Stimulated activated CD8-positive, alpha-beta memory T cell treated with anti-CD3 and anti-CD28 coated beads, Interleukin-15, amount 100 ng/mL, for 24 hours (primary cell): ENCODE measurements at places on chromosomes 4 and X.

DNA sequence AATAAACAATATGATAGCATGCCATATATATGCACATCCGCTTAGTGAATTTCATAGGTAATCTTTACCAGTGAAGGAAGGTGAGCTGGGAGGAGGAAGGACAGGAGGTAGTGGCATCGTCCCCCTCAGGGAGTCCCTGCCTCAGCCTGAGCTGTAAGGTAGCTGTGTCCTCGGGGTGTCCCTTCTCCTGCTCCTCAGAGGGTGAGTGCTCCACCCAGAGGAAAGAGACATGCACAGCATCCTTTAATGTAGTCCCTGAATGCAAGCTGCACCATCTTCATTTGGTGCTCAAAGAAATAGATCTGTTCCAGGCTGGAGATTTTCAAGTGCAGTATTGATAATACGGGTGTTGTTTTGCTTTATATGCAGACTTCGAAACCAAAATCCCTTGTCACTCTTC, 330.4 kb upstream of the SFRP2 start:
- DNase-seq: no peak

DNA sequence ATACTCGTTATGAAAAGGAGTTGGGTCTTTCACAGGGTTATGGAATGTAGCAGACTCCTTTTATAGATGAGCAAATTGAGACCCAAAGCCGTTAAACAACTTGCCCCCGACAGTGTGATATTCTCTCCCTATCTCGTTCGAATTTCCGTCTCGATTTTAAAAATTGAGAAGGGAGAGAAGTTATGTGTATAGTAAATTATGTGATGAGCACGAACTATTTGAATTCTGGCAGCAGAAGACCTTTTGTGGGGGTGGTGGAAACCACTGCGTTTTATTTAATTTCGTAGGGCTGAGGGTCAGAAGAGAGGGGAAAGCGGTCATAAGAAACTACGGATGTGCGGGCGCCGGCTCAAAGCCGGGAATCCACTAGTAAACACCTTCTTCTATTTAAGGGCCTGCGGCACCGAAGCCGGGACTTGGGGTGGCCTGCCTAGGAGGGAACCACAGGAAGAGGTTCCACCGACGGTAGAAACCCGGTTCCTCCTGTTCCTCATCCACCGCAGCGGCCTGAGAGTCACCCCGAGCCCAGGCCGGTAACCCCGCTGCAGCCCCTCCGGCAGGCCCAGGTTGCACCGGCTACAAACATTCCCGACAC, 1.5 kb upstream of the DDX3X start:
- peak; percentile 6 for DNase-seq

GRCh38 chrX:72128881-72129280, 2.8 kb downstream of the RTL5 start:
- DNase-seq: no peak

DNA sequence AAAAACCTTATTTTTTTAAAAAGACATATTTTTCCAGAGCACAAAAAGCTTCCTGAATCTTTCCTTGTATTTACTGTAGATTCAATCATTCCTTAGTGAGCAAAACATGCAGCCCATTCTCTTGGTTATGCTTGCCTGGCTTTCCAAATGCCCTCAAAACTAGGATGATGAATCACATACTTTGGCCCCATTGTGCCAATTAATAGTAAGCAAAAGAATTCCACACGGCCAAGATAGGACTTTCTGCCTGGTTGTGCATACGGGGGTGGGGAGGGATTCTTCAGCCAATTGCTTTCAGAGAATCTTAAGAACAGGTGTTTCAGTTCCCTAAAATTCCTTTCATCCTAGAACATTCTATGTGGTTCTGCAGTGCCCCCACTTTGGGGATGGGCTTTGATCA, 7.0 kb downstream of the RAI2 start:
- DNase-seq: no peak

DNA sequence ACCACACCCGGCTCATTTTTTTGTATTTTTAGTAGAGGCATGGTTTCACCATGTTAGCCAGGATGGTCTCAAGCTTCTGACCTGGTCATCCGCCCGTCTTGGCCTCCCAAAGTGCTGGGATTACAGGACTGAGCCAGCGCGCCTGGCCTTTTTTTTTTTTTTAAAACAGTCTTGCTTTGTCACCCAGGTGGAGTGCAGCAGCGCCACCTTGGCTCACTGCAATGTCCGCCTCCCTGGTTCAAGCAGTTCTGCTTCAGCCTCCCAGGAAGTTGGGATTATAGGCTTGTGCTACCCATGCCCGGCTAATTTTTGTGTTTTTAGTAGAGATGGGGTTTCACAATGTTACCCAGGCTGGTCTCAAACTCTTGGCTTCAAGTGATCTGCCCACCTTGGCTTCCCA, 28.9 kb downstream of the ZFX start:
- no peak for DNase-seq

GRCh38 chr4:81982846-81983540, 390.8 kb downstream of the HNRNPD start:
- DNase-seq: no peak

GRCh38 chr4:102780476-102781144, 19.8 kb upstream of the MANBA start:
- DNase-seq: no peak

DNA sequence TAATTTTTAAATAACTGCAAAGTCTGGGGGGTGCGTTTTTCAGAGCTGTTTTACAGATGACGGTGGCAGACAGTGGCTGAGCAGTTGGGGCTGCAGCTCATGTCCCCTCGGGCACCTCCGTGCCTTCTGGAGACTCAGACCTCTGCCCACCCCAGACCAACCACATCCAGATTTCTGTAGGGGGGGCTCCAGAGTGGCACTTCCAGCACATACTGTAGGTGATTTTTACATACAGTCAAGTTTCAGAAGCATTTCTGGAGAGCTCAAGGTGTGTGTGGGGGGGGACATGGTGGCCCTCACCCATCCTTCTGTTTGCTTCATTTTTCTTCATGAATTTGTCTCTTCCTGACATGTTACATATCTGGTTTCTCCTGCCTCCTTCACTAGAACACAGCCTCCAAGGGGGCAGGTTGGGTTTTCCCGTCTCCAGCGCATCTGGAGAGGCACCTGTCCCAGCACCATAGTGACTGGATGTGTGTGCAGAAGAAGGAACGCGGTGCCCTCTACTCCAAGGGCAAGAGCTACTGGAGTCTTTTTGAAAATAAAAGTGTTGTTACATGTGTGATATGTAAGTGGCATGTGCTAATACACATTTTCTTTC, 37.5 kb downstream of the TMEM271 start:
- no peak for DNase-seq

DNA sequence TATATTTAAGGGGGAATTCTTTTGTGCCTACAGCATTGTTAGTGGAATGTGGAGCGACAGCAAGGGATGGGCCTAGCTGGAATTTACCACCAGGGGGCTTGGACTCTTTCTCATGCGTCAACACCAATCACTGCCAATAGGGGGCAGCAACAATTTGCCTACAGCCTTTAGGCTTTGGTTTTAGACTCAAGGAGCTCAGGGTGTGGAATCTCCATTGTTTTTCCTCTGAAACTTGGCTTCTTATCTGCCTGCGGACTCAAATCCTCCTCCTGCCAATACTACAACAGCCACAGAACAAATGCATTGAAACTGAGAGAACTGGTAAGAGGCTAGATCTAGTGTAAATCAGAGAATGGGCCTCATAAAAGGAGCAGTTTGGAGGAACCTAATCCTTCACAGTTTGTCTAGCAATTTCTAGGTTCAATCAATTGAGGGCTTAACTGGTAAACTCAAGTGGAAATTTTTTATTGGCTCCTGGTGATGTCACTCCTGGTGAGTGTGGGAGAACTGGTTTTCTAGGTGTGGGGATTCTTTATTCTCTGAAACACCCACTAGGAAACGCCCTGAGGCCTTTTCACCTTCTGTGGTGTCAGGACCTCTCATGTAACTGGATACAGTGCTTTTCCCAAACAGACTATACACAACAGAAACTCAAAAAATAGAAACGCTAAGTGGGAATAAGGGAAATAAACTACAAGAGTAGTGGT, 27.9 kb upstream of the TMSB4X start:
- DNase-seq: no peak

DNA sequence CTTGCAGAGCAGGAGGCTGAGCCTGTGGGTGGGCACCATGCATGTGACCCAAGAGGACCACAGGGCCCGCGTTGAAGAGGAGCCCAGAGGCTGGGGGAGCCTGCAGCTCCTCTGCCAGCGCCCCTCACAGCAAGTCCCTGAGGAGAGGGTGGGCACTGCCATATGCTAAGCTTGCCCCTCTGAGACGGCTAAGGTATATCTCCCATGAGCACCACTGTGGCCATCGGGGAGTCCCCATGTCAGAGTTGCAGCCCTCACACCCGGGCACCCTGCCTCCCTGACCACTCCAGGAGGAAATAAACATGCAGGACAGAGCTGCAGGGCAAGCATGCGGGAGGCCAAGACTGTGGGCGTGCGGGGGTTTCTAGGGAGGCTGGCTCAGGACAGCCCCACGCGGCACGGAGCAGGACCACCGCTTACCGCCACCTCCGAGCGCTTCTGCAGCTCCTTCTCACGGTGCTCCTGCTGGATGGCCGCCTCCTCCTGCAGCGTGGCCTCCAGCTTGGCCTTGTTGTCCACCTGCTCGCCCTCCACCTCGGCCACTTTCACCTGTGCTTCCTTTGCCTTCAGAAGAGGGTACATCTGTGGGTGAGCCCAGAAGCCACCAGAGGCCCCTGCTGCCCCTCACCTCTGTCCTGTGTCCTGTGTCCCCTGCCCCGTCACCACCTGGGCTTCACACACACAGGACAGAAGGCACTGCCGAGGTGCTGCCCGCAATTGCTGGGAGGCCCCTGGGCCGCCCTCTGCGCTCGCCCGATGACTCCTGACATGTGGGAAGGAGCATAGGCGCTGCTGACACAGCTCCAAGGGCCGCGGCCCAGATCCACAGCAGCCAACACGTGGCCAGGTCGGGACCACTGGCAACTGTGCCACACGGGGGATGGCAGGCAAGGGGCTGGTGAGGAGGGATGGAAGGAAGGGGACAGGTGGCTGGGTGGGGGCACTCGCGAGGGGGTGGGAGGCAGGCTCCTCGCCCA, 29.8 kb downstream of the FGFR3 start:
- no peak for DNase-seq

DNA sequence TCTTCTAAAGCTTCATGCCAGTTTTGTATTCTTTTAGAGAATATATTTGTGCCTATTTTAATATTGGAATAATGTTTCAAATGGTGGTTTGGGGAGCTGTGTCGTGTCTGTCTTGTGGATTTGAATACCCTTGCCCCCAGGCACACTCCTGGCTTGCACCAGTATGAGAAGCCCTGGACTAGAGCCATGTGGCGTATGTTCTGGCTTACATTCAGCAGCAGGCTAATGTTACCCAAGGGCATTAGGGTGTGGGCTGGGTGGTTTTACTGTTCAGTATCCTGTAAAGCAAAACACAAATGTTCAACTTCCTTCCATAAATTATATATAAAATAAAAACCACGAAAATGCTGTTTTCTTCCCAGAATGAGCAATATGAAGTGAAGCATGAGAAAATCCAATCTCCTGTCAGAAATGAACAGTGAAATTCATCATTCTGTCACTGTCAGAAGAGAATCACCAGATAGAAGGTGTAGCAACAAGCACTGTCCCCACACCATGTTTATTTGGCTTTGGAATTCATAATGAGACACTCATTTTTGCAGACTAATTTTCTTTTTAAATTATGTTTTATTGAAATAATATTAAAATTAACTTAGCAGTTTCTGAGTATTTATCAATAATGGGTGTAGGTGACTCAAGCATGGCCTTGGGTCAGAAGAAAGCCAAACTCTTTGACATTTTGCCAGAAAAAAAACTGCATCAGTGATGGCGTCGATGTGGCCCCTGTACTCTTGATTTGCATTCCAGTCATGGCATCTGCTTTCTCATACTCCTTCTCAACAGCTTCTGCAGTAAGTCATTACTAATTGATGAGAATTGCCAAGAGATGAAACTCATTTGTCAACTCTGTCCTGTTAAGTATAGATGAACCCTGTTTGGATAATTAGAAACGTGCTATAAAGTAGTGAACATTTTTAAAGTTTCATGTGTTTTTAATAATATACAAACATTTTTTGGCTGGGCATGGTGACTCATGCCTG, 43.8 kb downstream of the WWC2 start:
- no peak for DNase-seq

- no peak for DNase-seq
Observed at GRCh38 chrX:26783512-26784225, 567.7 kb downstream of the MAGEB5 start.

DNA sequence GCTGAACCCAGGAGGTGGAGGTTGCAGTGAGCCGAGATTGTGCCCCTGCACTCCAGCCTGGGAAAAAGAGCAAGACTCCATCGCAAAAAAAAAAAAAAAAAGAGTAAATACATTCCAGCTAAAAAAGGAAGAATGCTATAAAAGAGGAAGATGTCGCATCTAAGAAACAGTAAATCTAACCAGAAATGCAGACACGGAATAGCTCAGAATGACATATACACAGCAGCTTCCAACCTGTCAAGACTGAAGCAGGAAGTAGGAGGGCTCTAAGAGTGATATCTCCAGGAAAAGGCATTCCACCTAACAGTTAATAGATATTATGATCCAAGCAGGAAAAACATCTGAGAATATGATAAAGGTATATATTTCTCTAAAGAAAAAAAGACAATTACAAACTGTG, 16.0 kb downstream of the CLOCK start:
- DNase-seq: no peak

DNA sequence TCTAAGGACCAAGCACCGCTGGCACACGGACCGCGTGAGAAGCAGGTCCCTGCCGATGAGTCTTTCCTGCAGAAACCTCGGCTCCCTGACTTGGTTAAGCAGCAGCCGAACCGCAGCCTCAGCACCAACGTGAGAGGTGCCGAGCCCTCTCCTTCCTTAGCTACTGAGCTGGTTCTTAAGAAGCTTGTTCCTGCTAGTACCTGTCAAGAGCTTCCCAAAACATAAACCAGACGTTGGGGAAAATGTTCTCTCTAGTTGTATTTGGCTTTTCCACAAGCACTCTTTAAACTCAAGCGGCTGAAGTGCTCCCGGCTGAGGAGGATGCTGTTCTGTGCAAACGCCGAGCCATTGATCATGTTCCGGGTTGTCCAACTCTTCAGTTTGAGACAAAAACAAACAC, 29.3 kb upstream of the TLR3 start:
- no peak for DNase-seq

- DNase-seq: no peak
Observed at GRCh38 chr4:108527723-108528122, 92.7 kb upstream of the RPL34 start.

DNA sequence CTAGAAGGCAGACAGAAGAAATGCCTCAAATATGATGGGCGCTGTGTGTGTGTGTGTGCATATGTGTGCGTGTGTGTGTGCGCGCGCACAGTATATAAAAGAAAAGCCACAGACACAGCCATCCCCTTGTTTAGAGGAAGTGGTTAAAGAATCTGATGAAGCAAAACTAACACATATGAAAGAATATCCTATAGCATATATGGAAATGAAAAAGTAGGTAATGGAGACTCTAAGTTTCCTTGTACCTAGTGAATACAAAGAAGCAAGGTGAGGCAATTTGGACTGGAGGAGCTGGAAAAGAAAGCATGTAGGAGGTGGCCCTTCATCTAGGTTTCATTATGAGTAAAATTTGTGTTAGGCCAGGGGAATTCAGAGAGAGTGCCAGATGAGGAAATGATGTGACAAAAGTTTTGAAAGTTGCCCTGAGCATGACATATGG, 58.6 kb upstream of the MCF2 start:
- no peak for DNase-seq
